ENCODE measurements at places on chromosomes 11 and 22.

- DNase-seq = no peak
Observed at GRCh38 chr11:134266841-134267251, 9.3 kb upstream of the GLB1L3 start.

DNA sequence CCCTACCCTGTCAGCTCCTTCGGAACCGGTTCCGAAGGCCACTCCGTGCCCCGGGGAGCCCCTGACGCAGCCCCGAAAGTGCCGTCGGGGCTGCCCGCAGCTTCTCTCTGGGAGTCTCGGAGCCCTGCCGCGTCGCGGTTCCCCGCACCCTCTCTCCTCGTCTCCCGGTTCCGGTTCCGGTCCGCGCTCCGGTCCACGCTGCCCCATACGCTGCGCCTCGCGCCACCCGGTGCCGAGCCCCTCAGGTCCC lies 618 bp downstream of the MTA2 start:
- peak; percentile 37 for DNase-seq

DNA sequence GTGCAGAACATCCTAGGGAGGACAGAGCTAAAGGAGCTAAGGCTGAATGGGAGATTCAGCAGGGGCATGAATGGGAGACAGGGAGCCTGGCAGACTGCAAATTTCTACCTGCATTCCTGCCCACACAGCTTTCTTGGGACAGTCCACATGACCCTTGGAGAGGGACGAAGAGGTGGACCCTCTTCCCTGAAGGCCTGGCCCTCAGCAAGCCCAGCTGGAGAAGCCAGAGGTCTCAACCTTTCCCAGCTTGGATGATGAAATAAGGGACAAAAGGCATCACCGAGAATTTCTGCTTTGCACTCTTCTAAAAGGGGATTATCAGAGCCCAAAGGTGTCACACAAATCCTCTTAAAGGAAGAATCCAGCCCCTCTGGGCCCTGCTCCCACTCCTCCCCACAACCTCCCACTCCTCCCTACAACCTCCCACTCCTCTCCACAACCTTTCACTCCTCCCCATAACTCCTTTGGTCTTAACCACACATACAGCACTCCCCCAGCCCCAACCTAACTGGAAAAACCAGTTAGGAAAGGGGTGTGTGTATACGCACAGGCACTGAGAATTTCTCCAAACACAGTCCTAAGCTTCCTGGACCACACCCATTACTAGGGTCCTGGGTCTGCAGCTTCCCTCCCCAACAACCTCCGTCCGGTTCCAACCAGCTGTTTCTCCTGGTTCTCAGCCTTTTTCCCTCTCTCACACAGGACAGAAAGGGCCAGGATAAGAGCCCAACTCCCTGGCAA lies 38.4 kb downstream of the RPL27A start:
- no peak for DNase-seq

- DNase-seq = no peak
Observed at GRCh38 chr11:88146106-88146505, 29.1 kb downstream of the RAB38 start.

DNA sequence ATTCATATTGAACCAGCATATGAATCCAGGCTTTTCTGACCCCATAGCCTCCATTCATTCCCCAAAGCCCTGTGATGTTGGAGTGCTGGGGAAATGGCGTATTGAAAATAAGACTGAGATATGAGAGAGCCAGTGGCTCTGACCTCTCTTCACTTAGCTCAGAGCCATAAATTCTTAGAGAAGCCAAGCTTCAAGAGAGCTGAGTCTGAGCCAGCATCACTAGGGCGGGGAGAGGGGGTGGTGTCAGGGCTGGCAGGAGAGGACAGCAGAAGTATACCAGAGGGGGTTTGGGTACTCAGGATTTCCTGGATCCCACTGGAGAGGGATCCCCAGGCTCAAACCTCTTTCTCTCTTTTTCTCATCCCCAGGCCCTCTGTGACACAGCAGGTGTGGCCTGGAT lies 16.7 kb upstream of the MOGAT2 start:
- DNase-seq = no peak

DNA sequence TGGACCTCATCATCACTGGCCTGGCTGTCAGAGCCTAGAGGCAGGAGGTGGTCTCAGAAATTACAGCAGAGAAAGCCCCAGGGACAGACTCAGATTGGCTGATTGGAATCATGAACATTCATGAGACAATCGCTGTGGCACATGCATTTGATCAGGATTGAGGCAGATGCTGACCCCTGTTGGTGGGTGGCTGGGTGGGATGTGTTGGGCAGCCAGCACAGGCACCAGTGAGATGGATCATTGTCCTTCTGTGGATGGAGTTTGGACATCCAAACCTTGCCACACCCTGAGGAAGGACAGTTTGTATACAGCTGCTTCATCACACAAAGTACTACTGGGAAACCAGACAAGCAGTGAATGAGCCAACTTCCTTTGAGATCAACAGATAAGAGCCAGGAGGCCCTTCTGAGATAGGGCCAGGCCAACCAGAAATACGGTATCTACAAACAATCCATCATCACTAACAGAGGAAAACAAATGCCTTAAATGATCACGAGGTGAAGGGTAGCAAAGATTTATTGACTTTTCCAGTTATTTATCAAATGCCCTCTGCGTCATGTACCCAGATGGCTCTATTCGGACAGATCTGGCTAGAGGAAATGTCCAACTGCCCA lies 17.3 kb downstream of the COMMD9 start:
- DNase-seq = no peak

GRCh38 chr22:27473533-27473932 lies 328.0 kb downstream of the MN1 start:
- DNase-seq = no peak

GRCh38 chr11:85874265-85874664 lies 19.1 kb downstream of the CCDC83 start:
- no peak for DNase-seq

DNA sequence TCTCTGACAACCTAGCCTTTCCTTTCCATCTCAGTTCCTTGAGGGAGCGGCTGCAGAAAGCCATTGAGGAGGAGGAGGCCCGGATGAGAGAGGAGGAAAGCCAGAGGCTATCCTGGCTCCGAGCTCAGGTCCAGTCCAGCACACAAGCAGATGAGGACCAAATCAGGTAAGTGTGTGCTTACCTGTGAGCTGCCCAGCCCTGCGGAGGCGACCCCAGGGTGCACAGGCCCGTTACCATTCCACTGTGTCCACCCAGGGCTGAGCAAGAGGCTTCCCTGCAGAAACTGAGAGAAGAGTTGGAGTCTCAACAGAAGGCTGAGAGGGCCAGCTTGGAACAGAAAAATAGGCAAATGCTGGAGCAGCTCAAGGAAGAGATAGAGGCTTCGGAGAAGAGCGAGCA lies 63.1 kb downstream of the CEP164 start:
- DNase-seq = no peak

DNA sequence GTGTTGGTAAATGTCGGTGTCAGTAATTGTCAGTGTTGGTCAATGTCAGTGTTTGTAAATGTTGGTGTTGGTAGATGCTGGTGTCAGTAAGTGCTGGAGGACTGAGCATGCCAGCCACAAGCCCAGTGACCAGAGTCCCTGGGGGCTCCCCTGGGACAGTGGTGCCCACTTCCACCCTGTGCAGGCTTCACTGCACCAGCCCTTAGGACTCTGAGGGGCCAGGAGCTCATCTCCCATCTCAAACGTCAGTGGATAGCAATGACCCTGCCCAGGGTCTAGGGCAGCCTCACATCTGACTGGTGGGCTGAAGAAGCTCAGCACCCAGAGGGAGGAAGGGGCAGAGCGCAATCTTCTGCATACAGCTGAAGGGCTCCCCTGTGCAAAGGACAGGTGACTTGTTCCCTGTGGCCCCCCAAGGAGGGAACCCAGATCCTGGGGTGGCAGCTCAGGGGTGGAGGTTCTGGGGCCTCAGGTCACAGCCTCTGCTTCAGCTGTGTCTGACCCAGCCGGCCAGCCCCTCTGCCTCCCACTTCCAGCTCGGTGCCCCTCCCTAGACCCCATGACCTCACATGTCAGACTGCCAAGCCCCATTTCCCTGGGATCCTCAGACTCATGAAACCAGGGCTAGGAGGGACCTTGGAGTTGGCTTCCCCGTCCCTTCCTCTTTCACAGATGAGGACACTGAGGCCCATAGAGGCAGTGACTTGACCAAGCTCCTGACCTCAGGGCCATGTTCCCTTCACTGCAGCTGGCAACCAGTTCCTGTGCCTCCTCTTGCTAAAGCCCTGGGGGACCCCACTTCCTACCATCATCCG lies 138.4 kb downstream of the CRYBB2 start:
- DNase-seq = no peak

GRCh38 chr11:17003426-17003825 lies 10.8 kb downstream of the PLEKHA7 start:
- DNase-seq = no peak

- DNase-seq = no peak
Observed at GRCh38 chr22:19719050-19719482, 4.3 kb upstream of the GP1BB start.

GRCh38 chr11:134004496-134005172 lies 47.9 kb upstream of the IGSF9B start:
- DNase-seq = no peak

DNA sequence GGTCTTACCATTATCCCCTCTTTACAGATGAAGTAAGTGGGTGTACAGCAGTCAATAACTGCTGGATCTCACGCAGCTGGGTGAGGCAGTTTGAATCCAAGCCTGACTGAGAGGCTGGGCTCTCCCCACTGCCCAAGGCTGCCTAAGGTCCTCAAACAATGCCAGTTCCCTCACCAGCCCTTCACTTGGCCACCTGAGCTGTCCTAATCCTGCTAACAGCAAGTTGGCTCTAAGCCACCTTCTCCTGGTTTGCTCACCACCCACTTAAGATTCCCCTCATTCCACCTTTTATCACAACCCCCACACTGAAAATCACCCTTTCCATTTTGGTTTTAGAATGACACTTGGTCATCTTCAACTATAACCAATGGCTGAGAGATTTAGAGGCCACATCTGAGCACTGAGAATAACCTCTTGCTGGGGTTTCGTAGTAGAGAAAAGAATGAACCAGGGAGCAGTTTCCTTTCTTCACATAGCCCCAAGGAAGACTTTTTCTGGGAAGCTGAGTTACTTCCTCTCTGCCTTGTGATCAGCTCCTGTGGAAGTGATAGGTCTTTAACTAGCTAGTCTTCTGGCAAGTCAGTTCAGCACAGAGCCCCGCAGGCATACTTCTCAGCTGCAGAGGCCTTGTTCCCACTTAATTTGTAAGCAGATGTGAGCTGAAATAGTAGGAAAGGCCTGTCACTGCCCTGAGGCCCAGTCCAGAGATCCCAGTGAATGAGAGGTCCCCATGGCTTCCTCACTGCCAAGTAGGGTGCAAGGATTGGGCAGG lies 57.8 kb upstream of the TTC12 start:
- DNase-seq = no peak

DNA sequence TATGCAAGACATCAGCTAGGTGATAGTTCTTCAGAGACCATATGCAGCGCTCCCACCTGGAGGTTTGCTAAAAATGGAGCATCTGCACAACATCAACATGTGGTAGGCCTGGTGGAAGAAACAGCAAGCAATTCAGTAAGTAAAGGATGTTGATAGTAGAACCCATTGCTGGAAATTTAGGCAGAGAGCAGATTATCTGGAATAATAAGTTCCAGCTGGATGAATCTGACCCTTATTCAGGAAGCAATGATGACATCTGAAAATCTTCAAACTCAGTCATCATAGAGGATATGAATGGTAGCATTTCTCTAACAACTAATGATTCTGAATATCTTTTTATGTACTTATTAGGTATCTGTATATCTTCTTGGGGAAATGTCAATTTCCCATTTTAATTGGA lies 225.2 kb upstream of the ANO3 start:
- no peak for DNase-seq

GRCh38 chr11:95144313-95145235 lies 54.9 kb downstream of the ENDOD1 start:
- DNase-seq = no peak

- DNase-seq = no peak
Observed at GRCh38 chr11:117417856-117418255, 90.2 kb downstream of the CEP164 start.

GRCh38 chr22:22137891-22138290 lies 106.7 kb upstream of the VPREB1 start:
- no peak for DNase-seq

DNA sequence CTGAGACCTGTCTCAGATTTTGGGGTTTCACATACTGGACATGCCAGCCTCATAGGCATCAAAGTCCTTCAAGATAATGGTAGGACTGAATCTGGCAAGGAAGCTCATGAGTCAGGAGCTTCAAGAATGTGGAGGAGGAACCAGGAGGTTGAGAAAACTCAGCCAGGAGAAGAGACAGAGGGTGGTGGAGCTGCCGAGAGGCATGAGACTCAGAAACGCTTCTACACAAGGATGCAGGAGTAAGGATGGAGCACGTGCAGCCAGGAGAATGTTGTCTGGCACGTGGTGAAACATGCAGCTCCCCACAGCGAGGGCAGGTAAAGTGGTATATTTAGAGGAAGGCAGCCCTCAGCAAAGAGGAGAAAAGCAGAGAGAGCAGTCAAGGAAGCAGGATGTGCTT lies 148.7 kb upstream of the ISX start:
- no peak for DNase-seq

DNA sequence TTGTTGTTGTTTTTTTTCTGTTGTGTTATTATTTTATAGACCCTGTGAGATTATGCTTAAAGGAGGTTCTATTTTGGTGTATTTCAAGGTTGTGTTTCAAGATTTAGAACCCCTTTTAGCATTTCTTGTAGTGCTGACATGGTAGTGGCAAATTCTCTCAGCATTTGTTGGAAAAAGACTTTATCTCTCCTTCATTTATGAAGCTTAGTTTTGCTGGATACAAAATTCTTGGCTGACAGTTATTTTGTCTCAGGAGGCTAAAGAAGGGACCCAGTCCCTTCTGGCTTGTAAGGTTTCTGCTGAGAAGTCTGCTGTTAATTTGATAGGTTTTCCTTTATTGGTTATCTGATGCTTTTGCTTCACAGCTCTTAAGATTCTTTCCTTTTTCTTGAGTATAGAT lies 40.7 kb upstream of the ARHGAP20 start:
- no peak for DNase-seq

DNA sequence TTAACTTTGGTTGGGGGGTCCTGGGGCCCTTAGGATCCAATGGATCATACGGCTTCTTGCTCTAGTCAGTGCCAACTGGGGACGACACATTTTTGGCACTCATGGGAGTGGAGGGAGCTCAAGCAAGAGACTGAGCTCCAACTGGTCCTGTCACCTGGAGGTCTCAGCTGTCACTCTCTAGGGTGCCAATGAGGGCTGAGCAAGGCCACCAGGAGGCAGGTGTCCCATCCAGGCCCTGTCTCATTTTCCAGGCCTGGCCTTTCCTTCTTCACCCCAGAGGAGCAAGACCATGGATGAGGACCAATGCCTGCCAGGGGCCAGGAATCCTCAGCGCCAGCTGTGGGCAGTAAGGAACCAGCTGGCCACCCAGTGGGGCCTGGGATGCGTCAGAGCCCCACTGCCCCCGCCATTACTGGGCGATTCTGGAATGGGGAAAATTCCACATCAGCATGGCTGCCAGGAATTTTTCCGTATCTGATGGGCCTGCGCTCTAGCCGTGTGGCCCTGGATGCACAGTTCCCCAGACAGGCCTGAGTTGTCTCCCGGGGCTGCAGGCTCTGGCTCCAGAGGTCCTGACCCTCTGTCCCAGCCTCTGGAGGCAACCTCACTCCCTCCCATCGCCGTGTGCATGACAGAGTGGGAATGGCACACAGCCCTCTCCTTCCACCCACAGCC lies 669 bp upstream of the GAL3ST1 start:
- DNase-seq = no peak

All from CD4-positive, alpha-beta T cell treated with Interleukin-2 at 100 ng/mL for 4 hours (primary cell).